ENCODE measurements at places on chromosomes 1 and 21.

GRCh38 chr1:208054485-208054884 lies 143.6 kb upstream of the CD34 start:
- DNase-seq = no peak

DNA sequence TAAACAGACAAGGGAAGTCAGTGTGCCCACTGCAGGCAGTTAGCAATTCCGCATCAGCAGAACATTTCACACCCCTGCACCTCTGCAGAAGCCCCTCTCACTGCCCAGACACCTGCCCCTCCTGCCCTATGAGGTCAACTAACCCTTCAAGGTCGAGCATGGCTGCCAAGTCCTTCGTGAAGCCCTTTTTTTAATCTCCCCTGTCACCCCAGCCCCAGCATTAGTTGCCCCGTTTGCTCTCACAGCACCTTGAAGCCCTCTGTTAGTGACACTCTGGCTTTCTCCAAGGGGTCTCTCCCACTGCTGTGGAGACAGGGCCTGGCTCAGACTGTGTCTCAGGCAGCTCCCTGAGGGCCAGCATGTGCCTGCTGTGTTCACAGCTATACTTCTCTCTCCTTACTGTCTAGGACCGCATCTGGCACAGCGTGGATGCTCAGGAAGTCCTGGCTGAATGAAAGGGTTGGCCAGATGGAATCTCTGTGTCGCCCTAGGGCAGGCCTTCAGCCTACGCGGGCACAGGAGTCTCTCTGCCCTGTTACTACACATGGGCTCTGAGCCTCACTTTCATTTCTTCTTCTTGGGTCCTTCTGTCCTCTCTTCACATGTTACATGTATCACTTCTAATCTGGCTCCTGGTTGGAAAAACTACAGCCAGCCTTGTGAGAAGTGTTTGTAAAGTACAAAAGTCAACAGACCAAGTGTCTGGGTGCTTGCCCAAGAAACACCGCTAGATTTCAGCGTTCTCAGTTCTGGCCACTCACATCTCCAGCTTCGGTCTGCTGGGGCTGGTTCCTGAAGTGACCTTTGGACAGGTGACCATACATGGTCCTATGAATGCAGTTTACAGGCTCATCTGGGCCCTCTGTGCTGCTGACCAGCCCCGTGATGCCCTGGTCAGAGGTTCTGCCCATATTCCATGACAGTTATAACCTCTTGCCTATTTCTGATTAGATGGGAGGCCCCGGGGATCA lies 19.7 kb downstream of the SLC2A1 start:
- no peak for DNase-seq

GRCh38 chr1:119453021-119453420 lies 38.1 kb downstream of the HSD3B2 start:
- peak; percentile 68 for DNase-seq

GRCh38 chr1:232212253-232212652 lies 417.7 kb downstream of the SIPA1L2 start:
- DNase-seq = peak; percentile 74

DNA sequence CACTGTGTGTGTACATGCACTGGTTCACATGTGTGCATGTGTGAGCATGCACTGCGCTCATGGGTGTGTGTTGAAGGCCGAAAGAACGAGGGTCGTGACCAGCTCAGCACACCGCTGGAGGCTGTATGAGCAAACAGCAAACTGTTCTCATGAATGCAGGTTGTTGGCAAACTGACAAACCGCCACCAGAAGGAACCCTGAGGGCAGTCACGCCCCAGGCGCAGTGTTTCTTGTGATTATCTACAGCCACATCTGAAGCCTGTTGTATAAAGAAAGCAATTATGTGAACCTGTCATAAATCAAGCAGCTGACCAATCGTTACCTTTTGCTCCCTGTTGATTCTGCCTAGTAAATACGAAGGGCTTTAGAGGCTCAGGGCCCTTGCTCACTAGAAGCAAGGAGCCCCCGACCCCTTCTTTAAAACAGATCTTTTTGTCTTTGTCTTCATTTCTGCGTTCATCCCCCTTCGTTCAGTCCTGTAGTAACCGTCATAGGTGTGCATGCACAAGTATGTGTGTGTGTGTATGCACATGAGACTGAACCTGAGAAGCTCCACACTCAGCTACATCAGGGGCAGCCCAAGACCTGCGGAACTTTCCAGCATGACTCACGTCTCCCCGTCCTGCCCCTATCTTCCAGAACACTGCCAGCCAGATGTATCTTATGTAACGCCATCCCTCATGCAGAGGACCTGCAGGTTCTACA lies 16.8 kb upstream of the RIPK4 start:
- DNase-seq = peak; percentile 19

DNA sequence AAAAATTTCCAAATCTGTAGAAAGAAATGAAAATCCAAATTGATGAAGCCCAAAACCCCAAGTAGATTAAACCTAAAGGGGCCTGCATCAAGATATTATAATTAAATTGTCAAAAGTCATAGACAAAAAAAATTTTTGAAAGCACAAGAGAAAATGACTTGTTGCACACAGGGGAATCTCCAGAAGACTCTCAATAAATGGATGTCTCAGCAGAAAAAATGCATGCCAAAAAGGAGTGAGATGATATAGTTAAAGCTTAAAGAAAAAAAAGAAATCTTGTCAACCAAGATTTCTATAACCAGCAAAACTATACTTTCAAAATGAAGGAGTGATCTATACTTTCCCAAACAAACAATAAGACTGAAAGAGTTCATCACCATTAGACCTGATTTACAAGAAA lies 393.2 kb upstream of the SPAG17 start:
- DNase-seq = no peak

DNA sequence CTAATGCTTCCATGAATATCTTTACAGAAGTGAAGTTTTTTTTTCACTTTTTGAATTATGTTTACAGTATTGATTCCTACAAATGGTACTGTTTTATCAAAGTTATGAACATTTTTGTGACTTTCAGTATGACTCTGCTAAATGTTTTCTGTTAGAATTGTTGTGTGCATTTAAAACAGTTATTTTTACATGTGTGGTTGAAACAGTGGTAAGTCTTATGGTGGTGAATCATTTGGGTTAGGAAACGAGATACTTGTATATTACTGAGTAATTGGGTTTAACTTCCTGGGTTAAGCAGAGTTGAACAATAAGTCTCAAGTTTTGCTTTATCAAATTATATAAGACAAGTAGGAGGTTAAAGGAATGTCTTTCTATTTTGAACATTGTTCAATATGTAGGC lies 66.8 kb downstream of the VPS13D start:
- DNase-seq = peak; percentile 61

DNA sequence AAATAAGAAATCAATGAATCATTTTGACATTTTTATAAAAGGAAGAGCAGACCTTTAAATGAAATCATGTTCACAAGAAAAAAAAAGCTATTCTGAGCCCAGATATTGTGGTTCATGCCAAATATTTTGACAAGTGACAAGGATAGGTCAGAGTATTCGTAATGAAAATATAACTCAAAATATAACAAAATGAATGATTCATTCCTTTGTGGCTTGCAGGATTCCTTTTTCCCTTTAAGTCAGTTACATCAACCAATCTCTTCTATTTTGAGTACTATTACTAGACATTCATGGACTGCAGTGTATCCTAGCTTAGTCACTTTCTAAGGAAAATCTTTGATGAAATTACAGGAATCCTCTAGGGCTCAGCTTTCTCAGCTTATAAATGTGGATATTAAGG lies 188.7 kb downstream of the COL11A1 start:
- DNase-seq = peak; percentile 96

DNA sequence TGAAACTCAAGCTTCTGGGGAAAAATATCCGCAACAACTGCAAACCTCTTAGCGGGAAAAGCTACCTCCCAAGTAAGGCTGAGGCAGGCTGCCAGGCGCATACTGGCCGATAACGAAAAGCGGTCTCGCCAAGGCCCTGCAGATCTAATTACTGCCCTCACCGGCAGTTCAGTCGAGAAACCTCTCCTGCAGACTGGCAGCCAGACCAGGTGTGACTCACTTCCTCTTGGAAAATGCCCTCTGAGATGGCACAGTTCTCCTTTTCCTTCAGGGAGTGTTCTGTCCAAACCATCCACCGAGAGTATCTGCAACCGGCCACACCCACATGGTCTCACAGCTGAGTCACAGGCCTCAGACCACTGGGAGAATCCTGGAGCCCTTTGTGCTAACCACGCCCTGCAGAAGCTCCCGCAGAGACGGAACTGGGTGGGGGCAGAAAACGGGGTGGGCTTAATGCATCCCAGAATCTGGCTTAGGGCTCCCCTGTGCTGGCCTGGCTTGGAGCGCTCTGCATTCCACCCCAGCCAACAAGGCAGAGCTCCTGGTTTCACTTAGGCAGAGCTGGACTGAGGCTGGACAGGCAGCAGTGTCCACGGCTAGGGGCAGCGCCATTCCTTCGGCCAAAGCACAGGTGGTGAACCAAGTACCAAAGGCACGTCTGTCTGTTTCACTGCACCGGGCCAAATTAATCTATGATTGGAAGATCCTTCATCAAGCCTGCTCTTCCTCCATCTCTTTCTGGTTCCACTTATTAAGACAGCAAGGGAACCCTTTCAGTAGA lies 1.2 kb downstream of the S100A10 start:
- DNase-seq = peak; percentile 97

- peak; percentile 80 for DNase-seq
Measured at GRCh38 chr1:183070923-183071618, 47.9 kb downstream of the LAMC1 start.

- DNase-seq = no peak
Measured at GRCh38 chr1:181151378-181152326, 63.2 kb downstream of the IER5 start.

All from fibroblast of skin of back (primary cell).